Hematopoietic multipotent progenitor cell treated with erythropoietin and hydrocortisone succinate and interleukin-3 and kit ligand, for 4 days (in vitro differentiated cells): ENCODE measurements at places on chromosomes 11 and 22.

DNA sequence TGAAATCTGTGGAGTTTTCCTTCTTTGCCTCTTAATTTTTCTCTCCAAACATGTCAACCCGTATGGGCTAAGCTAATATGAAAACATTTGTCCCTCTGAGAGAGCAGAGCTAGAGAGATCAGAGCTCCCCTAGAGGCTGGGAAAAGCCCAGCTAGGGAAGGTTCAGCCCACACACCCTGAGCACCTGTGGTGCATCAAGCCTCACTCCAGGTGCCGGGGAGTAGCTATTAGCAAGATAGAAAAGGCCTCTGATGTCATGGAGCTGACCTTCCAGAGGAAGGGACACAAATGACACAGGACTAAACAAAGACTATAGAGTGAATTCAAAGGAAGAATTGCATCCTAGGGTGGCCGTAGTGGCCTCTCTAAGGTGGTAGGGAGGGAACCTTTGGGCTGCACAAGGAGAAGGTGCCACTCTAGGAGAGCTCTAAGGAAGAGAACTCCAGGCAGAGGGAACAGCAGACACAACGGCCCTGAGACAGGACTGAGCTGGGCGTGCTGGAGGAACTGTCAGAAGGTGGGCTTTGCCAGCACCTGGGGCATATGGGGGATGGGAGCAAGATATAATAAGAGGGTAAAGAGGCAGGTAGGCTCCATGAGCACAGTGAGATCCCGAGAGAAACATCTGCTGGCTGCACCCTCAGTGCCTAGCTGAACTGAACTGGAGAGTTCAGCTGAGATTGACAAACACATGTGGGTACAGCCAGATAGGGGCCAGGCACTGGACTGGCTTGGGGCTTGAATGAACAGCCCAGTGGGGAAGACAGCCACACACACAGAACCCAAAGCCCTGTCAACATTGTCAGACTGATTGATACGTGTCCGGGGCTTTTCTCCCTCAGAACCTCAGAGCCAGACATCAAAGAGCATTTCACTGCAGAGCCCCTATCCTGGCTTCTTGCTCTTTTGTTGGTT is 65.5 kb upstream of the DRD2 start:
- no peak for DNase-seq

GRCh38 chr11:95796501-95796900 is 6.2 kb downstream of the CEP57 start:
- no peak for DNase-seq

- no peak for DNase-seq
Observed at GRCh38 chr22:41485033-41485432, 16.1 kb downstream of the ACO2 start.

- no peak for DNase-seq
Observed at GRCh38 chr22:17307566-17307965, 61.7 kb upstream of the CECR2 start.

DNA sequence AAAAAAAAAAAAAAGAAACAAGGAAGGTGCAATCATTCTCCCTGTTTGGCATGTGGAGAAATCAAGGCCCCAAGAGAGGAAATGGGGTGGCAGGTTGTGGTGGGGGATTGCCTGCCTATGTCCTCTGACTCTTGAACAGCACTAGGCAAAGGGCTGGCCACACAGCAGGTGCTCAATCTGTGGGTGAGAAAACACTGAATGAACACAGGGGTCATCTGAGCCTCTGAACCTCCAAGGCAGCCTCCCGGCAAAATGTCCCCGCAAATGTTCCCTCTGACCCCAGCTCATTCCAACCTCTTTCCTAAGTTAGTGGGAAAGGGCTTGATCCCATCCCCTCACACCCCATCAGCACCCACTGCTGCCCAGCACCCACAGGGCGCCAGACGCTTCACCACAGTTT is 4.6 kb downstream of the PLA2G6 start:
- DNase-seq: no peak

- no peak for DNase-seq
Observed at GRCh38 chr11:1006762-1007161, 29.8 kb downstream of the MUC6 start.

GRCh38 chr22:43731988-43732387 is 80.1 kb downstream of the EFCAB6 start:
- no peak for DNase-seq

DNA sequence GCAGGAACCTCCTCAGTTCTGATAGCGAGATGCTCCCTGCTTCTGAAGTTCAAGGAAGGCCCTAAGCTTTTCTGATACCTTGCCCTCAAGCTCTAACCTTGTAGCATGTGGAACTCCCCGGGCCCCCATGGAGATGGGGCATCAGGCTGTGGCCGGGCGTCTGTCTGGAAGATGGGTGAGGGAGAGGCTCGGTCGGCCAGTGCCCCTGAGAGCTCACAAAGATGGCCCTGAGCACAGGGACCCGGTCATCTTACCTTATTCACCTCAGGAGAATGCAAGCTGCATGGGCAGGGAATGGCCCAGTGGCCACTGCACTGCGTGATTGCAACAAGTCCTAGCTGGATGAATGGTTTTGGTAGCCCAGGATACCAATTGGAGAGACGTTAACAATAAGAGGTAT is 830.3 kb downstream of the TBC1D22A start:
- DNase-seq: no peak

- no peak for DNase-seq
Observed at GRCh38 chr11:82818409-82819043, 81.7 kb downstream of the PRCP start.

DNA sequence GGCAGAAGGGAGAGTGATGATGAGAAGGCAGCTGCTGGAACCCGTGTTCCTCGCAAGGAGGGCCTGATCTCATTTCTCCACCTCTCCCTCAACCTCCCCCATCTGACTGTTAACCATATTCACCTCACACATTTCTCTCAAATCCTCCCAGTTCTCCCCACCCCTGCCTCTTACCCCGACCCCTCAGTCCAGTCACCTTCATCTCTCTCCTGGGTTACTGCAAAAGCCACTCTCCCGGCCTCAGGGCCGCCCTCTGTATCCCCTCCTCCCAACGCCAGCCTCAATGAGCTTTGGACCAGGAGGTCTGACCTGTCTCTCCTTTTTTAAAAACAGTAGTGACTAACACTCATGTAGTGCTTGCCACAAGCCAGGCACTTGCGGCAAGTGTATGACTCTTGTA is 29.5 kb upstream of the LMO1 start:
- DNase-seq: no peak

DNA sequence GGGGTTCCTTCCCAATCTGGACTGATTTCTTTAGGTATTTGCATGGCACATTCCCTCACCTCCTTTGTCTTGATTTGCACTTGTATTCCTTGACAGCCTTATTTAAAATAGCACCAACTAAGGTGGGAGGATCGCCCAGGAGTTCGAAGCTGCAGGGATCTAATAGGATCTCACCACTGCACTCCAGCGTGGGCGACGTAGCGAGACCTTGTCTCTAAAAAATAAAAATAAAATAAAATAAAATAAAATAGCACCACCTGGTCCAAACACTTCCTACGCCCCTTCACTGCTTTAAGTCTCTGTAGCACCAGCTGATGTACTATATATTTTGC is 775 bp downstream of the SLC2A11 start:
- DNase-seq: no peak

DNA sequence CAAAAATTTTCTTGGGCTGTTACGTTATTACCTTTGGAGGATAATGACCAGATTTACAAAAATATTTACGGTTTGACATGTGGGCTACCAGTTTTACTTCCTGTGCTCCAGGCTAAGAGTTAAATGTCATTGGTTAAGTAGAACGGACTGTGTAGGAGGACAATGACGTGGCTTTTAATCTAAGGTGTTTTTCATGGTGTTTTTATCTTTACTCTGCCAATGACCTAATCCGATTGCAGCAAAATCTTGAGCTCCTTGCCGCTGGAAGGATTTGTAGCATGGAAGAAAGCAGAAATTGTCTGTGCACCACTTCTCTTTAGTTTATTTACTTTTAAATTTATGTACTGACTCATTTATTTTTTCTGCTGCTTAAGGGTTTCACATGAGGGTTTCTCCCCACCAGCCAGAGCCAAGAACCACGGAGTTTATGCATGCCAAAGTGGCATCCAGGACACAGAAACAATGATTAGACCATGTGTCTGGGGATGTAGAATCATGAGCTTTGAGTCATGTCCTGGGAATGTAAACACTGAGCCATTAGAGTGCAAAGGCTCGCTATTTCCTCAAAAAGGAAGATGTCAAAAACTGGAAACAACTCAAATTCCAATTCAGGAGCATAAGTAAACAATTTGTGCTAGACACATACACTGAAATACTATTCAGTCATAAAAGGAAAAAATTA is 1.9 kb upstream of the CARD16 start:
- DNase-seq: no peak

GRCh38 chr11:2746401-2747247 is 46.8 kb upstream of the KCNQ1OT1 start:
- DNase-seq: no peak

DNA sequence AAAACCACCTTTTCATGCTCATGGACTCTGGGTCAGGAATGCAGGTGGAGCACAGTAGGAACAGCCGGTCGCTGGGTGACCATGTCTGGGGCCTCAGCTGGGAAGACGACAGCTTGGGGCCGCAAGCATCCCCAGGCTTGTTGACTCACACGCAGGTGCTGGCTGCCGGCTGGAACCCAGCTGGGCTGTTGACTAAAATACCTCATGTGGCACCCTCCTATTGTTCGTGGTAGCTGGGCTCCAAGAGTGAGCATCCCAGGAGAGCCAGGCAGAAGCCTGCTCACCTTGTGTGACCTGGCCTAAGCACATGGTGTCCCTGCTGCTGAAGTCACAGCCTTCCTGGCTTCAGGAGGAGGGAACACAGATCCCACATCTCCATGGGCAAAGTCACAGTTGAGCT is 9.4 kb downstream of the DPP3 start:
- no peak for DNase-seq

DNA sequence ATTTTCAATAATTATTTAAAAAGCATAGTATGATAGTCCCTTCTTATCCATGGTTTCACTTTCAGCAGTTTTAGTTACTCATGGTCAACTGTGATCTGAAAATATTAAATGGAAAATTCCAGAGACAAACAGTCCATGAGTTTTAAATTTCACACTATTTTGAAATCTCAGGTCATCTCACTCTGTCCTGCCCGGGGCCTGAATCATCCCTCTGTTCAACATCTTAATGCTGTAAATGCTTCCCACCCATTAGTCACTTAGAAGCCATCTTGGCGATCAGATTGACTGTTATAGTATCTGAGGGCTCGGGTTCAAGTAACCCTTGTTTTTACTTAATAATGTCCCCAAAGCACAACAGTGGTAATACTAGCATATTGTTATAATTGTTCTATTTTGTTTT is 1509.3 kb downstream of the FAM181B start:
- DNase-seq: no peak

DNA sequence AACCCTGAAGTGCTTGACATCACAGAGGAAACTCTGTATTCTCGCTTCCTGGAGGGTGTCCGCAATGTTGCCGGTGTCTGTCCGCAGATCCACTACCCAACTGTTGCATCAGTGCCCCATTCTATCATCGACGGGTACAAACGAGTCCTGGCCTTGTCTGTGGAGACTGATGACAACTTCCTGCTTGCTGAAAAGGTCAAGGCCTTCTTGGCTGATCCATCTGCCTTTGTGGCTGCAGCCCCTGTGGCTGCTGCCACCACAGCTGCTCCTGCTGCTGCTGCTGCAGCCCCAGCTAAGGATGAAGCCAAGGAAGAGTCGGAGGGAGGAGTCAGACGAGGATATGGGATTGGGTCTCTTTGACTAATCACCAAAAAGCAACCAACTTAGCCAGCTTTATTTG is 42.9 kb upstream of the DAGLA start:
- DNase-seq: no peak

- peak; percentile 87 for DNase-seq
Observed at GRCh38 chr11:9861860-9862725, 198.2 kb downstream of the SWAP70 start.

GRCh38 chr11:19912115-19912957 is 199.7 kb downstream of the NAV2 start:
- no peak for DNase-seq

DNA sequence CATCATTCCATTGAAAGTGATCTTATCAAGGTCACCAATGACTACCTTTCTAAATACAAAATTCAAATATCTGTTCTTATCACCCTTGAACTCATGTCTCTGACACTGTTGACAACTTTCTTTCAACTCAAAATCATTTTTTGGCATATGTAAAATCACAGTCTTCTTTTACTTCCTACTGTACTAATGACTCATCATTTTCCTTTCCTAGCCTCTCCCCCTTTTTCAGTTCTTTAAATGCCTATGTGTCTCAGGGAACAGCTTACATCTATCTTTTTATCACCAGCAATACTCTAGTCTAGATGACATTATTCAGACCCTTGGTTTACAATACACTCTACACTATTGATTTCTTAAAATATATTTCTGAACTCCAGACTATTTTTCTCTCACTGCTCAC is 2220.7 kb upstream of the RAG2 start:
- no peak for DNase-seq

DNA sequence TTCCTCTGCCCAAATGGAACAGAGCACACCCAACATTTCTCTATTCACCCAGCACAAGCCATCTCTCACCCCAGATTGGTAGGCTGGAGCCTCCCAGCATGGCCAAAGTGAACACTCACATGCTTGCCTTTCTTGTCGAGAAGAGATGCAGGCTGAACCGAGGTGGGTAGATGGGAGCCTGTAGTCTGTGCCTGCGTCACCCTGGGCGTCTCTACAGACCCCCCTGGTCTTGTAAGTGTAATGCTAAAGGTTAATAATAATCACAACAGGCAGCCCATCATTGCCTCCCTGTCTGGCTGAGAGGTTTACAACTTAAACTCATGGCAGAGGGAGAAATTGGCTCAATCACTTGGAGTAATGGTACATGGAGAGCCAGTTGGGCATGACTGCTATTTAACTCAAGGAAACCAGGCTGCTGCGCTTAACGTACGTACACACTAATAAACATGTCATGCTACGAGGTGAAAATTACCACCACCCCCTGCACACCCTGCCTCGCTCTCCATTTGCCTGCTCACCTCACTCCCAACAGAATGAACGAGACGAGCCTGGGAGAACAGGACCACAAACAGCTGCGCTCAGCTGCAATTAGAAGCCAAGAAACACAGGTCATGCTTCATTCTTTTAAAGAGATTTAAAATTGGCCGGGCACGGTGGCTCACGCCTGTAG is 9.1 kb upstream of the ZBTB16 start:
- no peak for DNase-seq

GRCh38 chr11:75673977-75674582 is 5.2 kb upstream of the MAP6 start:
- DNase-seq: peak; percentile 62

GRCh38 chr11:96065379-96065778 is 141.5 kb upstream of the MTMR2 start:
- DNase-seq: no peak

GRCh38 chr22:32005453-32005852 is 37.6 kb upstream of the SLC5A1 start:
- DNase-seq: no peak

DNA sequence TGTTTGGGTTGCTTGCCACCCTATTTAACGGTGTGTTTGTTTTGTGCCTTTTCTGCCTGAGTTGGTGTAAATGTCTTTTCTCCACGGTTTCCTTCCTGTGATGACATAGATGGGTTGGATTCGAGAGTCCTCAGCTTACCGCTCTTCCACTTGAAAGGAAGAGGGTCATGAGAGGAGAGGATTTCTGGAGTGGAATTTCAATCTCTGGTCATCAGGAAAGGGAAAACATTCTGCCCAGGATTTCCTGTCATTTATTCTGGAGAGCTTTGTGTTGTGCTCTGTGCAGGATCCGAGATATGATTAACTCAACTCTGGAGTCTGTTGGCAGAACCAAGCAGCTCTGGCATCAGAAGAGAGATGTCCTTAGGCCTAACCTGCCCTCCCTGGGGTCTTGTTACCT is 605.2 kb downstream of the NTM start:
- DNase-seq: no peak
